Spinal cord (tissue), 10 donors: ENCODE measurements at places on chromosomes 2 and 18.

- no peaks in the 10 kb centered on the region for H3K27me3 ChIP-seq
- H3K4me1 ChIP-seq: peaks cover 19% of the 10 kb centered on the region
- DNase-seq: peak; percentile 20
- H3K36me3 ChIP-seq: peaks cover 4% of the 10 kb centered on the region
- H3K4me3 ChIP-seq: no peak overlapping the region
Observed at GRCh38 chr2:54483426-54483825, 27.3 kb downstream of the SPTBN1 start.

DNA sequence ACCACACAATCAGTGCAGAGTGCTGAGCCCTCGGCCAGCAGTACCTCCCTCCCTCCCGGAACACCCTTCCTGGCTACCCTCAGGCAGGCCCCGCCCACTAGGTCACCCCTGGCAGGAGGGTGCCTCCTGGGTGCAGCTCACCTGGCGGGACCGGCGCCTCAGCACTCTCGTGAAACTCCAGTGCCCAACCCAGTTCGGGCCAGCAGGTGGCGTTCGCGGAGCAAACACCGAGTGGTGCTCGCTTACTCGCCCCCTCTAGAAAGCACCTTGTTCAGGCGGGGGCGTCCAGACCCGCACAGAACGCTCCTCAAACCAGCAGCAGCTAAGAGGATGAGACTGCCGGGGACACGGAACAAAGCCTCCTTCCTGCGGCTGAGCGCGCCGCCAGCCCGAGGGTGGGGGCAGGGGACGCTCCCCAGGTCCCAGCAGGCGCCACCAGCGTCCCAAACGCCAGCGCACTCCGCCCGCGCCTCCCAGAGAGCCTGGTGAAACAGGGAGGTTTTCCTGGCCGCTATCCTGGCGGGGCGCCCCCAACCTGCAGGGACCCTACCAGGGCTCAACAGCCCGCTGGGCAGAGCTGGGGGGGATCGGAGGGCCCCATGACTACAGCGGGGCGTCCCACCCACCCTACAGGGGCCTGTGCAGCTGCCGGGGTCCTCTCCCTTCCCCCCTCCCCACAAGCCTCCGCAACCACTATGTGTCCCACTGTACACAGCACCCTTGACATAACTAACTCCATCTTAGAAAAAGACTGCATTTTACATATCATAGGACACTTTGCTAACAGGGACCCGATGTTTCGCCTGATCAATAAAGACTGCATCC lies 44.7 kb downstream of the MRPS5 start:
- H3K27ac ChIP-seq: no peak overlapping the region
- peak overlapping the region; percentile 39 for H3K4me3 ChIP-seq
- H3K4me1 ChIP-seq: peaks cover 17% of the 10 kb centered on the region
- peaks cover 11% of the 10 kb centered on the region for H3K27me3 ChIP-seq
- H3K36me3 ChIP-seq: no peaks in the 10 kb centered on the region

DNA sequence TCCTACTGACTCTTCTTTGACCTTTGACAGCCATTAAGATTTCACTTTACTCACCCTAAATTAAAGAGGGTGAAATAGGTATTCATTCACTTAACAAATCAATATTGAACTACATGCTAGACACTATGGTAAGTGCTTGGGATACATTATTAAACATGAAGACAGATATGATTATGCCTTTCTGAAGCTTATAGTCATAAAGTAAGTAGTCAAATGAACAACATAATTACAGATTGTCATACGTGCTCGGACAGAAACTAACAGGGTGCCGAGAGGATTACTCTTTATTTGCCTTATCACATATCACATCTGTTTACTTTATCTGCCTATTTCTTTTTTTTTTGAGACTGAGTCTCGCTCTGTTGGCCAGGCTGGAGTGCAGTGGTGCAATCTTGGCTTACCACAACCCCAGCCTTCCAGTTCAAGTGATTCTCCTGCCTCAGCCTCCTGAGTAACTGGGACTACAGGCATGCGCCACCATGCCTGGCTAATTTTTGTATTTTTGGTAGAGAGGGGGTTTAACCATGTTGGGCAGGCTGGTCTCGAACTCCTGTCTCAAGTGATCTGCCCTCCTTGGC lies 9.8 kb downstream of the ACVR2A start:
- no peaks in the 10 kb centered on the region for H3K4me1 ChIP-seq
- H3K36me3 ChIP-seq: no peaks in the 10 kb centered on the region
- H3K27ac ChIP-seq: no peak overlapping the region
- H3K27me3 ChIP-seq: no peaks in the 10 kb centered on the region

DNA sequence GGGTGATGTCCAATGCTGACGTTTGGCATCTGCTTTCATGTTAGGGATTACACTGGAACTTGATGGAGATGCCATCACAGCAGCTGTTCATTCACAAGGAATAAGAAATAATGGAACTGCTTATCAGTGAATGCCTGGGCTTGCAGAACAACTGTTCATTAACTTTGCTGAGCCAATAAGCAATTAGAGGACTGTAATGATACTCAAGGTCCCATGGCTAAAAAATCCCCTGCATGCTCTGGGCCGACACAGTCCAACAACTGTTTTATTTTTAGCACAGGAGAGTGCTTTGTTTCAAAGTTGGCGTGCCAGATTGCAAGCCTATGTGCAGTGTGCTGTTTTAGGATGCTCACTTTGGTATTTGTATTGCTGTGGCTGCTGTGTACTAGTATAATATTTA lies 408.0 kb upstream of the RGPD4 start:
- no peak overlapping the region for H3K4me3 ChIP-seq
- no peaks in the 10 kb centered on the region for H3K27me3 ChIP-seq
- no peak overlapping the region for H3K27ac ChIP-seq
- H3K4me1 ChIP-seq: no peaks in the 10 kb centered on the region
- H3K36me3 ChIP-seq: no peaks in the 10 kb centered on the region

- no peak for DNase-seq
- no peaks in the 10 kb centered on the region for H3K36me3 ChIP-seq
- no peak overlapping the region for H3K27ac ChIP-seq
- no peaks in the 10 kb centered on the region for H3K27me3 ChIP-seq
- H3K4me3 ChIP-seq: no peak overlapping the region
- peaks cover 16% of the 10 kb centered on the region for H3K4me1 ChIP-seq
Observed at GRCh38 chr2:237207646-237208045, 122.0 kb downstream of the COPS8 start.

DNA sequence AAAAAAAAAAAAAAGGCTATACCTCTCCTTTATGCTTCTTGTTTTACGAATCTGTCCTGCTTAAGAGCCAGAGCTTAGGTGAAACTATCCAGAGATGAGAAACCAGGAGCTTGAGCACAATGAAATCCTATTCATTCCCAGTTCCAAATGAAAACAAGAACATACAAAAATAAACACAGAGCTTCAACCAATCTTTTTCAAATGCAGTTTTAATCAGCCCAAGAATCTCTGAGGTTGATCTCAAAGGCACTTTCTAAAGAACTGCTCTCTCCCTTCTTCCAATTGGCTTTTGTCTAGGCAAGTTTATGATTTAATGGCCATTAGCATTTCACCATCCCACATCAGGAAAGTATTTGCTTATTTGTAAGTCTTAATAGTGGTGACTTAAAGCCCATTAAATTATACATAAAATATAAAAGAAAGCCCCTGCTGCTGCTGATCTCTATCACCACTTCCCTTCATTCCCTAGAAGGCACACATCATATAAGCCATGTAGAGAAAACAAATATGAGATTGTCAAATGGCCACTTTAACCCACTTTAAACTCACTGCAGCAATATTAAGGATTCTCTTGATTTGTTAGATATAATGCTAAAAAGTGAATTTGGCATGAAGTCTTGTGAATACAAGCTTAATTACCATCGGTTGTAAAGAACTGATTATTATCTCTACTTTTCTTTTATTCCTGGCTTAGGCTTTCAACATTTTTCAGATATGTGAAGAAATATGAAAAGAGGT lies 29.3 kb upstream of the SCN9A start:
- no peaks in the 10 kb centered on the region for H3K36me3 ChIP-seq
- no peaks in the 10 kb centered on the region for H3K27me3 ChIP-seq
- H3K4me3 ChIP-seq: no peak overlapping the region
- no peak for DNase-seq

DNA sequence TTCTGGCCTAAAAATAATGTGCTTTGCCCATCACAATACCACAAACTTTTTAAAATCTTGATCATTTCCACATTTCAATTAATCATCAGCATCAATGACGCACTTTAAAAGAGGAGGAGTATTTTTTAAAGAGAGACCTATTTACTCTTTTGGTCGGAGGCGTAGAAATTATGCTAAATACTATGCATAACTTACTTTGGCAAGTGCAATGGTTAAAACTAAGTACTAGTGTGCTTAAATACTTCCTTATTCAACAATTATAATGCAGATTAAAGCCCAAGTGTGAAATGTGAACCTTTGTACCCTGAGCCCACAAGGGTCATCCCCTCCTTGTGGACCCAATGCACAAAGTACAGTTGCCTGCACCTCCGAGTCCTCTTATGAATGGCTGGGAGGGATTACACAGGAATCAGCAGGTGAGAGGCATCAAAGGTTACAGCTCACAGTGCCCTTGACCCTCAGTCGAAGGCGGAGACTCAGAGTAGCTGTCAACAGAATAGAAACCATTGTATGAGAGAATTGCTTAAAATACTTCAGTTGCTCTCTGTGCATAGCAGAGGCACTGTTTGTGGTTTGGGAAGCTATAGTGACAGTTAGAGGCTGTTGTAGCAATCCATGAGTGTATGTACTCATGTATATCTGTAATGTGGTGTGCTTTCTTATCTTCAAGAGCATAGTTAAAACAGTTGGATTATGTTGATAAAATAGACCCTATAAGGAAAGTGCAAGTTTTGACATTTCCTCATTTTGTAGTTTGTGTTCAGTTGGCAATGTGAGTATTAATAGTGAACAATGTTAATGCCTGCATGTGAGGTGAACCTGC lies 151.7 kb upstream of the ITGA4 start:
- H3K27ac ChIP-seq: peak overlapping the region; percentile 17
- no peaks in the 10 kb centered on the region for H3K4me1 ChIP-seq
- H3K36me3 ChIP-seq: no peaks in the 10 kb centered on the region
- H3K27me3 ChIP-seq: no peaks in the 10 kb centered on the region

GRCh38 chr2:241063587-241063986 lies 38.5 kb downstream of the MTERF4 start:
- H3K27ac ChIP-seq: no peak overlapping the region
- peaks cover 15% of the 10 kb centered on the region for H3K4me1 ChIP-seq
- H3K4me3 ChIP-seq: no peak overlapping the region
- peaks cover 3% of the 10 kb centered on the region for H3K36me3 ChIP-seq

- no peak for DNase-seq
- no peaks in the 10 kb centered on the region for H3K27me3 ChIP-seq
- no peaks in the 10 kb centered on the region for H3K4me1 ChIP-seq
- H3K27ac ChIP-seq: no peak overlapping the region
- no peak overlapping the region for H3K4me3 ChIP-seq
- H3K36me3 ChIP-seq: peaks cover 3% of the 10 kb centered on the region
Observed at GRCh38 chr18:58091099-58091611, 47.1 kb downstream of the NEDD4L start.

- no peak overlapping the region for H3K4me3 ChIP-seq
- DNase-seq: peak; percentile 11
- H3K27me3 ChIP-seq: no peaks in the 10 kb centered on the region
- H3K36me3 ChIP-seq: no peaks in the 10 kb centered on the region
Observed at GRCh38 chr2:122535960-122536505, 780.6 kb downstream of the TSN start.

DNA sequence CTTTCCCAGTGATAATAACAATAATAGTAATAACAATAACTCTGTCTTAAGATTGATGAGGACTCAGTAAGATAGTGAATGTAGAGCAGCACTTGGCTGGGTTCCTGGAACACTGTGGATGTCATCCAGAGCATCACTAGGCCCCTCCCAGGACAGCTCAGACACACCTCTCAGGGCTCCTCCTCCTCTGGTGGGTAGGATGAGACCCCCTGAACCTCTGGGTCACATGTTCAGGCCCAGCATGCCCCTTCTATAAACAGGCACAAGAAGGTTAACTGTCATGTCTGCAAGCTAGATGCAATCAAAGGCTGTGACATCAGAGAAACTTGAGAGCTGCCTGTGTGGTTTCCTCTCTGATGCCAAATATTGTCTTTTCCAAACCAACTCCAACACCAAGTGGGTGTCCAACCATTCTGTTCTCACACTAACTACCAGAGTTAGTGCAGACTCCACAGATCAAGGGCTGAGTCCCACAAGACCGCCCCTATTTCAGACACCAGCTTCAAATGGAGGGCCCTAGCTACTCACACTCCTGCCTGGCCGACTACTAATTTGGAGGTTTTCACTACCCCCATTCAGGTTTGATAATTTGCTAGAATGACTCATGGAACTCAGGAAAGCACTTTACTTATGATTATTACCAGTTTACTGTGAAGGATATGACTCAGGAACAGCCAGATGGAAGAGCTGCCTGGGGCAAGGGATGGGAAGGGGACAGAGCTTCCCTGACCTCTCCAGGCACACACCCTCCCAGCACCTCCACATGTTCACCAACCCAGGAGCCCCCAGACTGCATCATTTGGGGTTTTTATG lies 46.4 kb upstream of the BZW1 start:
- no peak for DNase-seq
- no peaks in the 10 kb centered on the region for H3K27me3 ChIP-seq
- no peaks in the 10 kb centered on the region for H3K4me1 ChIP-seq
- H3K4me3 ChIP-seq: no peak overlapping the region
- no peaks in the 10 kb centered on the region for H3K36me3 ChIP-seq
- no peak overlapping the region for H3K27ac ChIP-seq

DNA sequence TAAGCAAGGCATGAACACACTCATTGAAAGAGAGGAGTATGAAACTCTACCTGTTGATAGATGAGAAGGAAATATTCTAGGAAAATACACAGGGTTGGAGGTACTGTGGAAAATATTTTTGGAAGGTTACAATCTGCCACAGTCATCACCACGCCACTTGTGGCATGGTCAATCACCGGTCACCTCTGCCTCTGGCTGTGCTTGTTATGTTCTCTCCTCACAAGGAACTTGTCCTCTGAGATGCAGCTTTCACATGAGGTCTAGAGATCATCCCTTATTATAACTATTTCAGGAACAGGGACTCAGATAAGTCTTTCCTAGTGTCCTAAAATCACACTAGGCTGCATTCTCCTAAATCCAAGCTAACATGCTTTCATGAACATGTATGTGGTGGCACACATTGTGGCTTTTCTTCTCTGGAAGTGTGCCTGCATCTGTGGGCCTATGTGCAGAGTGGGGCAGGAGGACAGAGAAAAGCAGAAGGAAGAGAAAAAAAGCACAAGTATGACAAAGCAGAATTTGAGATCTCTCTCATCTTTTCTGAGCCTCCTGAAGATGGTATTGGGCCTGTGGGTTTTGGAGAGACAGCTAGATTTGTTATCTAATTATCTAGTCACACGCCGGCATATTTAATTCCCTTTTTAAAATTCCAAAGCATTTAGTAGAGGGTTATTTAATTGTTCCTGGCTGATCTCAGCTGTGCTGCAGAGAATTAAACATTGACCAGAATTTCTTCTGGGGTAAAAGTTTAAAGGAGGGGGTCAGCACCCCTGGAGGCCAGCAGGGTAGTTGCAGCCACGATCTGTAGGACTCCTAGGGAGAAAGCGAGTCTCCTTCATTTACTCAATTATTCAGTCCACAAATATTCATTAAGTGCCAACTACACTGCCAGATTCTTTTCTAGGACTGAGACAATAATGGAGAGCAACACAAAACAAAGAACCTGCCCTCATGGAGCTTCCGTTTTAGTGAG lies 294.6 kb downstream of the RDH14 start:
- H3K27me3 ChIP-seq: no peaks in the 10 kb centered on the region
- H3K27ac ChIP-seq: no peak overlapping the region
- H3K36me3 ChIP-seq: no peaks in the 10 kb centered on the region
- H3K4me3 ChIP-seq: no peak overlapping the region
- no peaks in the 10 kb centered on the region for H3K4me1 ChIP-seq

GRCh38 chr2:37797081-37797480 lies 125.6 kb upstream of the CDC42EP3 start:
- H3K27ac ChIP-seq: no peak overlapping the region
- no peak for DNase-seq
- H3K4me1 ChIP-seq: no peaks in the 10 kb centered on the region
- no peaks in the 10 kb centered on the region for H3K36me3 ChIP-seq
